Hepatocyte (in vitro differentiated cells): ENCODE measurements at places on chromosomes 2 and 18.

DNA sequence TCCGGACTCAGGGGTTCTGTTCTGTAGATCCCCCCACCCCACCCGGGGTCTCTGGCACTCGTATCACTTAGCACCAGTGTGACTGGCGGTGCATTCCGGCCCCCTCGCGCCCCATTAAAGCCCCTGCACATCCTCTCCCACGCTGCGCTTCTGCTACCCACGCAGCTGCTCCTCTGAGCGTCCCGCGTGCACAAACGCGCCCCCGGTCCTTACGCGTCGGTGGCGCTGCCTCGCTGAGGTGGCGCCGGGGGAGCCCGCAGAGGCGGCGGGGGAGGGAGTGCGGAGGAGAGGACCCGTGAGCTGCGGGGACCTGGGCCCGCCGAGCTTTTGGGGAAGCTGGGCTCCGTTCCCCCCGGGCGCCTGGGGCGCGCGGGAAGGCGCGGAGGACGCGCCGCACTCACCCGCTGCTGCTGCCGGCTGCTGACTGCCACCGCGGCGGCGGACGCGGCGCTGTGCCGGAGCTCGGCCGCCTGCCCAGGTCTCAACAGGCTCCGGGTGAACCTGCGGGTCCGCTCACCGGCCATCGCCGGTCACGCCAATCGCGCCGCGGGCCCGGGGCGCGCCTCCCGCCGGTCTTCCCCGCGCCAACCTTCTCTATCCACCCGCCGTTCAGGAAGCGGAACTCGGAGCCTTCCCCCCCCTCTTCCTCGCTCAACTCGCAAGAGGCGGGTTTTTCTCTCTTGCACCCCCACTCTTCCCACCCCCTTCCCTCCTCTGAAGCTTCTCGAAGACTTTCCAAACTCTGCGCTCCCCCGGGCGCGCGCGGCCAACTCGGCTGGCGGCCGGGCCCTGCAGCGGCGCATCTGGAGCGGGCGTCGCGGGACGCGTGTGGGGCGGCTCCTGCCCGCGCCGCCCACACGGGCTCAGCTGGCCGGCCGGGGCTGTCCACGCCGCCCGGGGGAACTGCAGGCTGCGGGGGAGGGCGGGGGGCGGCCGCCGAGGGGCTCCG, at the start of gene DOCK10:
DOCK10 (minus strand) TSS at position 618 of the 949 bp plus-strand sequence; CDS start at position 524, 94 bp downstream.
- peak; percentile 24 for DNase-seq

DNA sequence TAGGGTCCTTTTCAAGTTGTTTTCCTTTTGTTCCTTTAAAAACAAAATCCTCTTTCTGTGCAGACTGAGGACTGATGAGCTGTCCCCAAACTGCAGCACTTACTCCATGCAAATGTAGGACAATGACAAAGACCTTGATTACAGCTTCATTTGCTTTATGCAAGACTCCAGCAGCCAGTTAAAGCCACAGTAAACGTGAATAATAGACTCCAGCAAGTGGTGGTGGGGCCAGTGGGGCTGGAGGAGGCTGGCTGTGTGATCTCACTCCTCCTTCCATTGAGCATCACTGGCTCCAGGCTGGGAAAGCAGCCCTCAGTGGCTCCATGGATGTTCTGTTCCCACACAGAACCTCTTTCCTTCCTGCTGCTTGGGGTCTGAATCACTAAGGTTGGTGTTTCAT, 306.0 kb upstream of the CELF4 start:
- DNase-seq, result no peak

- no peak for DNase-seq
Measured at GRCh38 chr2:168145011-168145410, 102.4 kb downstream of the STK39 start.

- no peak for DNase-seq
Measured at GRCh38 chr2:152019732-152020131, 79.1 kb downstream of the CACNB4 start.

GRCh38 chr2:181311837-181312236, 145.3 kb upstream of the ITGA4 start:
- no peak for DNase-seq

DNA sequence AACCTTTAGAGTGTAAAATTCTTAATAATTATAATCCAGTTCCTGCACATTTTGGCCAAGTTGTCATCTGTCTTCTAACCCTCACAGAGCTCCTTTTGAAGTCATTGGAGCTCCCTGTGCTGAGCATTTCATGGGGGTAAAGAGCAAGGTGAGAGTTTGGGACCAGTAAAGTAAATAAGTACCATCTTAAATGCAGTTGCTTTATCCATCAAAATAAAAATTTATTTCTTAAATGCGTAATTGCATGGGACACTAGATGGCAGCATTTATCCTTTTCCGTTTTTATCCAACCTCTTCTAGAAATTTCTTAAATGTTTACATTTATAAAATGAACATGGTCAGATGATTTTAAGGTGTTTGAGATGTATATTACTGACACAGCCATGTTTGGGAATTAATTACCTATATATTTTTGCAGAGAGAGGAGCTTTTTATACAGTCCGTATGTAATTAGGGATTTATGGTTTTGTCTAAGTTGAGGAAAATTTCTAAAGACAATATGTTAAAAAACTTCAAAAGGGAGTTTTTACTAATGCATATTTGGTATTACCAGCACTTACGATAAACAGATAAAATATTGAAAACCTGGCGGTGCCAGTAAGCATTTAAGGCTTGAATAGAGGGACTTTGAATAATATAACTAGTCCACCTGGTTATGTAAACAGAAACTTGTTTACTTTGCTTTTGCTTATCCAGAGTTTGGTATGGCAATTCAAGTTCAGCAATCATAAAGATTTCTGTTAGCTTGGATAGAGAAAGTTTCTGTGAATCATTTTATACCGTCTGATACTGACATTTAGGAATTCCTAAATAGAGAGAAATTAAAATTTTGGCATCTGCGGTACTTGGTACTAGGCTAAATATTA, 54.5 kb downstream of the ACSL3 start:
- DNase-seq, result peak; percentile 17

- DNase-seq, result no peak
Measured at GRCh38 chr2:42192652-42193566, 23.8 kb downstream of the EML4 start.

DNA sequence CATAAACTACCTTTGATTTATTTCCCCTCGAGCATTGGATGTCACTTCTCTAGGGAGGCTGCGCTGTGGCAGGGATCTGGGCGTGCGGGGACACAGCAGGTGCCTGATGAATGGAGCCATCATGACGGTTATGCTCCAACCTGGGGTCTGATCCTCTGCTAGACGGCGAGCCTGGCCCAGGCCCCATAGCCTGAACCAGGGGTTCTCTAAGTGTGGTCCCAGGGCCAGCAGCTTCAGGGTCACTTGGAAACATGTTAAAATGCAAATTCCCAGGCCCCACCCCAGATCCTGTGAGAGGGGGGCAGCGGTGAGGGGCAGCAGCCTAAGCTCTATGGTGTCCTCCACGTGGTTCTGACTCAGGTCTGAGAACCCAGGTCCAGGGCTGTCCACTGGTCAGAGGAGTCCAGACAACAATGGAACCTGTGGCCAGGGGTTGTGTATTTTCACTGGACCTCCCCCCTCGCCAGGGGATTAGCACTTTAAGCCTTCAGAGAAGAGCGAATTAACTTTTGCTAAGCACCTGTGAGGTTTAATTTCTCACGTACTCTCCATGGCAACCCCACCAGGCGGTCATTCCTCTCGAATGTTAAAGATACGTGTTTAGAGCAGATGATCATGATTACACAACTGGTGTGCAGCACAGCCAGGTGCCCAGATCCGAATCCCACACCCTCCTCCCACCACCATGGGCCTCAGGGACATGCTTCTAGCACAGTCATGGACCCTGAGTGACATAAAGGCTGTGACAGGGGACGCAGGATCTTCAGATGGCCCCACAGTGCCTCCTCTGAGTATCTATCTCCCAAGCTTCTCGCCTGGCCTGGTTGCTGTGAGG, 1.6 kb upstream of the ARHGEF4 start:
- no peak for DNase-seq

GRCh38 chr2:18244845-18245244, 315.6 kb downstream of the RDH14 start:
- no peak for DNase-seq

GRCh38 chr2:205683502-205684367, 1.4 kb downstream of the NRP2 start:
- DNase-seq, result no peak

DNA sequence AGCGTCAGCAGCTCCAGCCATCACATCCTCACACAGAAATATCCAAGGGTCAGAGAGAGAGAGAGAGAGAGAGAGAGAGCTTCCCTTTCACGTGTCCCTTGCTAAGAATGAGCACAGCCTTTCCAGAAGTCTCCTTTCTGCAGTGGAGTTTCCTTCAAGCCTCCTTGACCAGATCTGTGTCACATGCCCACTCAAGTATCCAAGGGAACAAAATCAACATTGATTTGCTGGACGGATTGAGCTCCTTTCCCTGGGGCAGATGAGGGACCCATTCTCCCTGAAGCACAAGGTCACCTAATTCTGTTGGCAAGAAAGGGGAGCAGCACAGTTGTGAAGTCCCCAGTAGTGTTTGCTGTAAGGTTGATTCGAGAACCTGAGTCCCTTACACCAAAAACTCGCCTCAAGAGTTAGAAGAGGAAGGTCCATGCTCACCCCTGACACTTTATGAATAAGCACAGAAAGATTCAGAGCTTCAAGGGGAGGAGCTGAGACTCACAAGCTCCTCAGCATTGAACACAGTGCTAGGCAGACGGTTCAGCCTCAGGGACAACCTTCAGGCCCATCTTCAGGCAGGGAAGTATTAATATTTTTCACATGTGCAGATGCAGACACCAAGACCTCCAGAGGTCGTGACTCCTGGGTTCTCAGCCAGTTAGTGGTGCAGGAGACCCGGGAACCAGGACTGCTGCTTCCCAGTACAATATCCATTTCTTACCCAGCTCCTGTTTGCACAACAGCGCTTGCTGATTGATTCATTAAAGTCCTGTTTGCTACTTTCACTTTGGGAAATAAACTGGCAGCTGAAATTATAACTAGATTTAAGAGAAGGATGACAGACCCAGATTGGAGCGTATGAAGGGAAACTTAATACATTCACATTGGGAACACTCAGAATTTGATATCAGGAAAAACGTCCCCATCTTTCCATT, 38.2 kb upstream of the MARCO start:
- no peak for DNase-seq

- peak; percentile 25 for DNase-seq
Measured at GRCh38 chr2:152743002-152743401, 24.6 kb downstream of the ARL6IP6 start.

- no peak for DNase-seq
Measured at GRCh38 chr18:59885579-59886163, 14.1 kb upstream of the PMAIP1 start.
